ENCODE measurements at places on chromosomes 1 and 21.

DNA sequence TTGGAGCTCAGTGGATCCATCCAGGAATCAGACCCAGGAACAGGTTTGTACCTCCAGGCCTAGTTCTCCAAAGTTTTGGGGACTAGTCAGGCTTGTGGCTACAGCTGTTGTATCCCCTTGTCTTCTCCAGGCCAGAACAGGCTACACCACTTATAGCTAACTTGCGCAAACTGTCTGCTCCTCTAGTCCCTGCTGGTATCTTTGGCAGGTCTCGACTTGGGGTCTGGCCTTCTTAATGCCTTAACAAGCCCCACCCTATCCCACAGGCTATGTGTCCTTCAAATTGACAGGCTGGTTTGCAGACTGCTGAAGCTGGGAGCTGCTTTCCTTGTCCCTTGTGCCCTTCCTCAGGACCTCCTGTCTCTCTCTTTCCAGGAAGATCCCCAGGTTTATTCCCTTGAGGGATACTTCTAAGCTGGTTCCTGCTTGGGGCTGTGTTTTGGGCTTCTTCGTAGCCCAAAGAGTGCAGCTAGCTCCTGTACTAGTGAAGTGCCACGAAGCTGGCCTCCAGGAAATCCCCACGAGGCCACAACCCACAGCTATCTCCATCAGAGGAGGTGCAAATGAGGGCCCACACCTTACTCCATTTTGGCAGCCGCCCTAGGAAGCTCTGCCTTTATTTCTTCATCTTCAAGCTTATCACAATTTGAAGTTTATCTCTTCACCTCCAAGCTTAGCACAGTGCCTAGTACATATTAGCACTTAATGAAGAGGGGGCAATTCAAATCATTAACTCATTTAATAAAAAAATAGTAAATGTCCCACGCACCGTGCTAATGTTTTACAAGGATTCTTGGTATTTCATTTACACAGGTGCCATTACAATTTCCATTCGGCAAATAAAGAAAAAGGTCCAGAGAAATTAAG lies 683 bp upstream of the DMAP1 start:
- no peak for DNase-seq

- DNase-seq: peak; percentile 16
These were observed 53.0 kb downstream of the IER5 start for GRCh38 chr1:181141431-181141910.

DNA sequence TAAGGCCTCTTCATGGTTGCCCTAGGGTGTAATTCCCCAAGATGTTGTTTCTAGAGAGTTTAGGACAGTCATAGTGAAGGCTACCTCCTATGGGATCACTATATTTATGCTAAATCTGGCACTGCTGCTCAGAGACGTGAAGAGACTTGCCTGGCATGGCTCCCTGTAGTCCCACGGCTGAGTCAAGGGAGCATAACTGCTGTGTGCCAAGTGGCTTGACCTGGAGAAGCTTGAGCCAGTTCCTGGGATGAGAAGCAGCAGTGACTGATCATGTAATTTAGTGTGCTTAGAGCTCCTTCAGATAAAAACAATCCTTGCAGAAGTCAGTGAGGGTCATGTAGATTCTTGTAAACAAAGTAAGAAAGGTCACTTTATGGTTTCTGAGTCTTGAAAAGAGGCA lies 68.9 kb upstream of the TSPAN2 start:
- DNase-seq: no peak

DNA sequence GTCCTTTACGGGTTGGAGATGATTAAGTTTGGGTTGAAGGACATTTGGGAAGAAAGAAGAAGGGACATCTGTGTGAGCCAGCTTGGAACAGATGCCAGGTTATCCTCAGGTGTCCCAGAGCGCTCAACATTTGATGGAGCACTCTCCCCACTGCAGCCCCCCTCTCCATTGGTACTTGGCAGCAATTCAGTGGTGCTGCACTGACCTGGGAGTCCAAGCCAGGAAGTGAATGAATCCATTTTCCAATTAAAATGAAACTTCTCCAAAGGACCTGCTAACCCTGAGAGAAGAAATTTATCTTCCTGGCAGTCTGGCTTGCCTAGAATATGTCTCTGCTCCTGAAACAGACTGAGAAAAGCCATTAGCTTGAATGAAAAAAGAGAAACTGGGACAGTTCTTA lies 67.1 kb downstream of the FGGY start:
- no peak for DNase-seq

- no peak for DNase-seq
These were observed 58.7 kb upstream of the STUM start for GRCh38 chr1:226489718-226490425.

- DNase-seq: no peak
These were observed 30.5 kb downstream of the ZCCHC17 start for GRCh38 chr1:31327381-31327780.

- peak; percentile 10 for DNase-seq
These were observed 6.9 kb upstream of the DNAH14 start for GRCh38 chr1:224922404-224923164.

DNA sequence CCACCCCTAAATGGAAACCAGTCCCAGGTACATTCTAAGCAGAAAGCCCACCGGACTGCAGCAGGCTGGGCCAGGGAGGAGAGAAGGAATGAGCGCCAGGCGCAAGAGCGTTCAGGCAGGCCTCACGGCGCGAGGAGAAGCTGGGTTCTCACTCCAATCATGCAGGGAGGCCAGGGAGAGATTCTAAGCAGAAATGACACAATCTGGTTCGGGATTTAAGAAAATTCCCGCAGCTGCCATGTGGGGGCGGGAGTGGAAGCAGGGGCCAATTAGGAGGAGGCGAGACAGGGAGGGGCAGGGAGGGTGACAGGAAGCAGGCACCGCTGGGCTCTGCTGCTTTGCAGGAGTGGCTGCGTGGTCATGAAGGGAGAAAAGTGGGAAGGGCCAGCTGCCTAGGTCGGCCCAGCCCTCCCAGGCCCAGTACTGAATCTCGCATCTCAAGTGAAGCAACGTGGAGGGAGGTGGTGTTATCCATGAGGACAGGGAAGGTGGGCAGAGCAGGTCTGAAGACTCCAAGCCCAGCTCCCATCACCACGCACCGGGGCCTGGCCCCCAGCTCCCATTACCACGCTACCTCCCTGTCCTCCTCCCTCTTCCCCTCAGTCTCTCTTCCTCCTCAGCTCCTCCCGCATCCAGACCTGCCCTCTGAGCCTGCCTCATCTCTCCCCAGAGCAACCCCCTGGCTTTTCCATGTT lies 11.8 kb downstream of the NPHP4 start:
- no peak for DNase-seq

- DNase-seq: no peak
These were observed 443.4 kb upstream of the PRMT6 start for GRCh38 chr1:106613068-106613467.

DNA sequence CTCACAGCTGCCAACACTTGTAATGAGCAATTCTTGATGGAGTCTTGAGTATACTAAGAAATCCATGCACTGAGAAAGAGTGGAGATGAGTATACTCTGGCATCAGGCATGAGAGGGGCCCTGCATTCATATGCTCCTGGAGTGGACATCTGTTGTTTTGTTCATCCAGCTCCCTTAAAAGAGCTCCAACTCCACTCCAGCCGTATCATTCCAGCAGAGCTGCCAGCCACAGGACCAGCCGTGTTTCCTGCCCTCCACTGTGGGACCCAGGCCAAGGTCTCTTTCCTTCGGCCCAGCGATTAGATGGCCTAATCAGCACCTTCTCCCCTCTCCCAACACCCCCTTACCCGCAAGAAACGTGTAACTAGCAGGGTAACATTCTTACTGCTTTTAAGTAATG lies 144.5 kb downstream of the OMA1 start:
- no peak for DNase-seq

- no peak for DNase-seq
These were observed 117.9 kb downstream of the PRDM2 start for GRCh38 chr1:13817906-13818305.

DNA sequence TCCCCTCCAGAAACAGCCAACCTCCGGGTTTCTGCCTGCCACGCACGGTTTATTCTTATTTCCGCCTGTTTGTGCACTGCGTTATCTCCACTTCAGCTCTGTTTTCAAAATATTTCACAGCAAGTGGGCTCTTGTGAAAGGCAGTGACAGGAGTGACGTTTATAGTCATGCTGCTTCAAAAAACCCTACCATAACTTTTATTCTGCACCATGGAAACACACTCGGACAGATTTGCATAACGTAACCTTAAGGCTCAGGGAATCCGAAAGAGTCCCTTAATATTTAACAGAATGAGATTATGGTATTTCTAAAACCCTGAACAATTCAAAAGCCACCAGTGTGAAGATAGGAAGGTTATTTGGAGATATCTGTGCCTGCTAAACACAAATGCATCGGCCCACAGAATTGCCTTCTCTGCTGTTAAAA lies 782 bp upstream of the SDE2 start:
- peak; percentile 64 for DNase-seq

- DNase-seq: no peak
These were observed 99.2 kb downstream of the GDAP2 start for GRCh38 chr1:117830222-117830621.

DNA sequence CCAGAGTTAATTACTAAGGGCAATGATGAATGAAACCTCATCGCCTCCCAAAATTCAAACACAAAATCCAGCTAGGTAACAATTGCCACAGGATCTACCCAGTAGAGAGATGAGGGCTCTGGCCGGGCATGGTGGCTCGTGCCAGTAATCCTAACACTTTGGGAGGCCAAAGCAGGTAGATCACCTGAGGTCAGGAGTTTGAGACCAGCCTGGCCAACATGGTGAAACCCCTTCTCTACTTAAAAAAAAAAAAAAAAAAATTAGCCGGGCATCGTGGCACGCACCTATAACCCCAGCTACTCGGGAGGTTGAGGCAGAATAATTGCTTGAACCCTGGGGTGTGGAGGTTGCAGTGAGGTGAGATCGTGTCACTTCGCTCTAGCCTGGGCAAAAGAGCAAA lies 15.8 kb downstream of the CD2 start:
- no peak for DNase-seq

DNA sequence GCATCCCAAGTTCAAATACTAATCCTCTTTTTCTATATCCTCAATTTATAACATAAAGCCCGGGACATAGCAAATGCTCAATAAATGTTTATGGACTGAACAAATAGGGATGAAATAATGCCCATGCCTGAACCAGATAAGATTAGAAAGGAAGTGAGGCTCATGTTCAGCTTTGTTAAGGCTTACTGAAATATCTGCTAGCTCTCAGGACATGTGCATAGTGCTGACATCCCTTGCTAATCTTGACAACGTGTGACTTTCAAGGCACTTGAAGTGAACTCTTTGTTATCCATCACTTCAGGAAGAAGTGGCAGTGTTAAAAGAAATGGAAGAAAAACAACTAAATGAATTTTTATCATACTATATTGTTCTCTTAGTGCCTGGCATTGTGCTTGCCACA lies 260.3 kb upstream of the SGIP1 start:
- no peak for DNase-seq

DNA sequence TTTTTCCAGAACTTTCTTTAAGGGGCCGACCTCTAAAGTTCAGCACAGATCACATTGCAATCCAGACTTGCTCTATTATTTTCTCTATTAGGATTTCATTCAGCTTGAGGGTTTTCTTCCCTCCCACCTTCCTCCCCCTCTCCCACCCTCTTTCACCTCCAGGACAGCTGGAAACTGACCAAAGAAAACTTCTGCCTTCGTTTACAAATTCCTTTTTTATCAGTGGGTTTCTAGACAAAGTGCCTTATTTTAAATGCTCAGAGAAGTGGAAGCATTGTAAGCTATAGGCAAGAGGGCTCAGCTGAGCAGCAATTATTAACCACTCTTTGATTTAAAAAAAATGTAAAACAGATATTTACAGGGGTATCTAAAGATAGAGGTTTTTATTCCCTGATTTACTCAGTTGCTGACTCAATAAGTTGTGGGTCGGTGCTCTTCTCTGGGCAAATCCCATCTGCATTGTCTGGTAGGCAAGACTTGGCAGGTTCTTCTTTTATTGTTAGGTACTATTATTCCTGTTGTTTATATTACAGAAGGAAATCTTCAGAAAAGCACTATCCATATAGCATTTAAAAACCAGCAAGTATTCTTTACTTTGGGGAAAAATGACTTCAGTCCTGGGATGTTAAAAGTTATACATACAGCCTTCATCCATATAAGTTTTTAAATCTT lies 277.0 kb upstream of the C1orf105 start:
- no peak for DNase-seq

DNA sequence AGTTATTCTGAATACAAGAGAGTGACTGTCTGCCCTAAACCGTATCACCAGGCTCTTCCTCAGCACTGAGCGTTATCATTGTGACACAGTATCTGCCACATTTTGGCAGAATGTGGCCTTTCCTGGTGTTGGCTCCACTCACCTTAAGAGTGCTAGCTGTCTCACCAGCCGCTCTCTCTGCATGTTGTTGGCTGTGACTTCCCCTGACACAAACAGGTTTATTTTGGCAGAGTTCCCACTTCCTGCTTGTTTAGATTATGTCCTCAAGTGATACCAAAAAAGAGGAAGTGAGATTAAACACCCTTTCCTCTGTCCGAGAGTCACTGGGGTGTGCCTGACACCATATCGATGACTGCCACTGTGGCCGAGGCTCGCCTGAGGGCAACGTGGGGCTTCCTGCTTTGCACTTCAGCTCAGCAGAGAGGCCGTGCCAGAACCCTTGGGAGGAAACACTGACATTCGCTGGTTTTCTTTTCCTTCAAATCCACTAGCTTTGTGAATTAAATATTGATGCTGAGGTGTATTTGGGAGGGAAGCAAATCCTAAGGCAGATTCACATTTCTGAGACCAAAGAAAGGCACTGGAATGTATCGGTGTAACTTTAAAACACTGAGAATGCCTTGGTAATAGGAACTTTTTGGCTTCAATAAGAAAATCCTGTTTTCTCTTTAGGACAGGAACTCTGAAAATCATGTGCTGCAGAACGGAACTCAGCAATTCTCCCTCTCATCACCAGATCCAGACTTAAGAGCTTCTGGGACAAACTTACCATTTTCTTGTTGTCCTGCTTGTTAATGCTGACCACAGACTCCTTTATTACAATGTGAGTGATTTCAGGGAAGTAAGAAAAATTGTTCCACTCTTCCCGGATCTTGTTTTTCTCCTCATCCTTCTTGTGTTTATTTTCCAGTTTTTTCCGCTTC lies 102.1 kb downstream of the JAK1 start:
- DNase-seq: peak; percentile 71

DNA sequence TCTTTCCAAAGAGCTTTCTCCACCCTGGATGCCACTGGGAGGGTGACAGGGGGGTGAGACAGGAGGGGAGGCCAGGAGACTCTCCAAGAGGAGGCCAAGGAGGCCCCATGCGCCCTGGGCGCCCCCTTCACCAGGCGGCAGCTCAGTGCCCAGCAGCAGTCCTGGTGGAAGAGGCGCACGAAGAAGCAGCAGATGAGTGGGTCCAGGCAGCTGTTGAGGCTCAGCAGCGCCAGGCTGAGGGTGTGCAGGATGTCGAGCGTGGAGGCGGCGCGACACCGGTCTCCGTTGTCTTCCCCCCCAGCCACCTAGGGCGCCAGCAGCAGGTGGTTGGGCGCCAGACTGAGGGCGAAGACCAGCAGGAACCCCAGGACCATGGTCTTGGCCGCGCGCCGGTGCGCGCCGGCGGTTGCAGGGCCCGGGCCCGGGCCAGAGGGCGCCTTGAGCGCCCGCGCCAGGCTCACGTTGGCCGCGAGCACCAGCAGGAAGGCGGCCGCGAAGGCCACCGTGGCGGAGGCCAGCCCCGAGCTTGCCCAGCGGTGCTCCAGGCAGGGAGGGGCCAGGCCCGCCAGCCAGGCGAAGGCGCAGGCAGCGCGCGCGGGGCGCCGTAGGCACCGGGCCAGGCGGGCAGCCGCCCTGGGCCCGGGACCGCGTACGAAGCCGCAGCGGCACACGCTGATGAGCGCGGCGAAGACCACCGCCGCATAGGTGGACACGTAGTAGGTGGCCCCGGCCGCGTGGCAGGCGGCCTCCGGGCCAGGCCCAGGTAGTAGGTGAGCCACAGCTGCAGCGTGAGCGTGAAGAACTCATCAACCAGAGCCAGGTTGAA lies 8.6 kb downstream of the TMEM35B start:
- DNase-seq: no peak

Data from germinal center (tissue), 1 donor.